ENCODE measurements at places on chromosomes 13 and 19.

DNA sequence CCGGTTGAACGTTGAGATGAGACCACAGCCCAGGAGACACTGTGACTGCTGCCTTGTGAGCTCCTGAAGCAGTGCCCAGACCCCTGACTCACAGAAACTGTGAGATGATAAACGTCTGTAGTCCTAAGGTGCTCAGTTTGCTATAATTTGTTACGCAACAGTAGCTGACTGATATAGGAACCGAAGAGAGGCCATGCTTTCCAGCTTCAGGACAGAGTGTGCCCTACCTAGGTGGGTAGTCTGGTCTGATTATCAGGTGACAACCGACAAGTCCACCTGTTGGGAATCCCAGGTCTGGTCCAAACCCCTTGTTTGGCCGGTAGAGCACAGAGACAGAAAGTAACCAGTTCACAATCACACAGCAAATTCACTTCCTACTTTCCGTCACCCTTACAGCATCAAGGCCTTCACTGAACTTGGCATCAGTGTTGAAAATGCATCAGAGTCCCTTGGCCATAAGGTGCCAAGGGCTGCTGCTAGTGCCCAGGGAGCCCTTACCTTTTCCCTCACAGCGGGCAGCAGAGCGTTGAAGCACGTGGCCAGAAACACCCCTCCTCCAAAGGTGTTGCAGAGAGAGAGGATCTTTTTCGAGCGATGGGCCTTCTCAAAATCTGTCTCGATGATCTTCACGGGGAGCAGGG is 3.1 kb downstream of the SLC39A3 start:
- no peak for DNase-seq

DNA sequence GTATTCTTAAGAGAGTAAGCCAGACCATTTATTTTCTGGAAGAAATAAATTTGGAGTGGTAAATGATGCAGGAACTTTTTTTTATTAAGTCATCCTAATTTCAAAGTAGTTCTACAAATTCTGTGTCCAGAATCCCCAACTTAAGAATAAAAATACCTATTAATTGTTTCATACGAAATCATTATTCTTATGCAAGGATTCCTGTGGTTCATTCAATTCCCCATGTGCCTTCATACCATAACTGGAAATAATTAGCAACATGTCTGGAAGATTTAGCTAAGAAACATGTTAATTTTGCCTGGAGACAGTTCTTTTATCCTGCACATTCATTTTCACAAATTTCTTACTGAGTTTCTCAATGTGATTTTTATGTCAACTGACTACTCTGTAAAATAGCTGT is 408.6 kb downstream of the PCDH9 start:
- no peak for DNase-seq

GRCh38 chr19:38875656-38876395 is 2.2 kb downstream of the RINL start:
- DNase-seq = no peak

DNA sequence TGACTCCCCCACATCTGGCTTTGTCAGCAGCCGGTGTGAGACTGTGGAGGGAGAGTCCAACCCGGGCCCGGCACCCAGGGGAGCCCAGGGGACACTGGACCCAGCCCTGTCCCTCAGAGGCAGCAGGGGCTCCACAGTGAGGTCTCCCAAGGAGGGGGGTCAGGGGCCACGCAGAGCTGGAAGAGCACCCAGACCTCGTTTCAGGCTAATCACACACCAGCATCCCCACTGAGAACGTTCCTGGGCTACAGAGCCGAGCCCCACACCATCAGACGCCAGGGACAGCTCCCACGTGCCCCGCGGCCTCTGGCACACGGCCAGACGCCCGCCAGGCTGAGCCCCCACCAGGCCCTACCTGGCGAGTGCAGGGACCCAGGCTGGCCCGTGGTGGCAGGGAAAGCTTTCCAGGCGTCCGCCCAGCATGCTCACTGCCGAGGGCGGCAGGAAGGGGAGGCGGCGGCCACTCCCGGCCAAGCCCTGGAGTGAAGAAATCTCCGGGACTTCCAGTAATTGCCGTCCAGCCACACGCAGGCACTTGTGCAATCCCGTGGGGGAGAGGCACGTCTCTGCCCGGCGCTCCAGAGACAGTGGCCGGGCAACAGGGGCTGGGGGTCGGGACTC is 19.2 kb downstream of the SBNO2 start:
- no peak for DNase-seq

DNA sequence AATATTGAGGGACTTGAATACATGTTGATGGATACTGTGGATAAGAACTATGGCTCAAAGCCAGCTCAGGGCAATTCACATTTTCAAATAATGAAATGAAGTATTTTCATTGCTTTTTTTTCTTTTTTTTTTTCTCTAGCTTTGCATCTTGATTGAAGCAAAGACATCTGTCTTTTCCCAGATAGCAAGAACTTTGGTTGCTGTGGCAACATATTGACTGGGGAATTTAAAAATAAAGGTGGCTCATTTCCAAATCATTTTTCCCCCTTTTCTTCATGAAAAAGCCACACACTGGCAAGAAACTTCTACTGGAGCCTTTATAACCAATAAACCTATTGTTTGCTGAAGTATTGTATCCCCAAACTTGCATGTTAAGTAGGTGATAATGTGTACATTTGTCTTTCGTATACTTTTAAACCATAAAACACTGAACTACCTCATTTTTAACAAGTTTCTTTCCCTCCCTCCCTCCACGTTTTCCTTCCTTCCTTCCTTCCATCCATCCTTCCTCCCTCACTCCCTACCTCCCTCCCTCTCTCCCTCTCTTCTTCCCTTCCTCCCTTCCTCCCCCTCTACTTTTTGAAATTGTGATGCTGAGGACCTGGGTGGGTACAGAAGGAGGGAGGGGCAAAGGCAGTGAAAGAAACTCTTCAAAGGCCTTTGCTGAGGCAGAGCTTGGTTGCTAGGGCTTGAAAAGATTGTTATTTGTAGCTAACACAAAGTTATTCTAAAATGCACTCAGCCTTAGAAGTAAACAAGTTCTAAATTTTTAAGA is 343.5 kb upstream of the SPRY2 start:
- DNase-seq = no peak

- no peak for DNase-seq
Observed at GRCh38 chr19:15519433-15519976, 11.2 kb downstream of the CYP4F22 start.

DNA sequence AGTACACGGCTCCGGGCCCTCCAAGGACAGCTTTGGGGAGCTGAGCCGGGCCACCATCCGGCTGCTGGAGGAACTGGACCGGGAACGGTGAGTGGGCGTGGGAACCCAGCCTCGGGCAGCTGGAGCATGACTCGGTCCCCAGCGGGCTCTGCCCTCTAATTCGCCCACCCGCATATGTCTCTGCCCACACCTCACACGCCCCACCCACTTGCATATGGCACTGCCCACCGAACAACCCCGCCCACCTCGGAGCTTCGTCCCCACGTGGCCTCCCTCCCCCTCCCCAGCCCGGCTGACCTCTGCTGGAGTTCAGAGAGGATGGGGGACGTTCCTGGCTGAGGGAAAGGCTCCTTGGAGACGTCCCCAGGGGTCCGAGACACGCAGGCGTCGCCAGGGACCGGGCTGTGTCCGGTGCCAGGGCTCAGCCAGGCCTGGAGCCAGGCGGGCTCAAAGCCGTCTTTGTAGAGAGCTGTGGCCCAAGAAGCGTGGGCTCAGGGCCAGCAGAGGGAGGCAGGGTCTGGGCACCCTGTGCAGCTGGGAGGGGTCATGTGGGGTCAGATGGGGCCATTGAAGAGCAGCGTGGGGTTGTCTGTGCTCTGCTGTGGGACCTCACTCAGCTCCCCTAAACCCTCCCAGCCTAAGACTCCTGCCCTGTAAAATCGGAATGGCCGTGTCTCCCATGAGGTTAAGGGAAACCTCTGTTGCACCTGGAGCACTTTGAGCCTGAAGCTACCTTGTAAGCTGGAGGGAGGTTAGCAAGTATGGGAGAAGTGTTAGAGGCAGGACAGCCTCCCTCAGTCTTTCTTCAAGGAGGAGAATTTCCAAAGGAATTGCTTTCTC is 3.8 kb downstream of the APC2 start:
- no peak for DNase-seq

- DNase-seq = no peak
Observed at GRCh38 chr19:57759096-57759495, 10.4 kb upstream of the ZNF586 start.

- no peak for DNase-seq
Observed at GRCh38 chr13:37492741-37493514, 105.6 kb downstream of the POSTN start.

DNA sequence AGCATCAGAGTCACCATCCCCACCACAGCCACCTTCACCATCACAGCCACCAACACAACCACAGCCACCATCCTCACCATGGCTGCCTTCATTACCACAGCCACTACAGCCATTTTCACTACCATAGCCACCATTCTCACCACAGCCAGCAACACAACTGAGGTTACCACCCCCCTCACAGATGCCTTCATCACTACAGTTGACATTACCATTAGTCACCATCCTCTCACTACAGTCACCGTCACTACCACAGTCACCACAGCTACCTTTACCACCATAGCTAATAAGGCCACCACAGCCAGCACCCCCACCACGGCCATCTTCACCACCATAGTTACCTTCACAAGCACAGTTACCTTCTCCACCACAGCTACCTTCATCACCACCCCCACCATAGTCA is 269.6 kb downstream of the DNAJC15 start:
- DNase-seq = no peak

- no peak for DNase-seq
Observed at GRCh38 chr19:45079911-45080370, 881 bp downstream of the GEMIN7 start.

DNA sequence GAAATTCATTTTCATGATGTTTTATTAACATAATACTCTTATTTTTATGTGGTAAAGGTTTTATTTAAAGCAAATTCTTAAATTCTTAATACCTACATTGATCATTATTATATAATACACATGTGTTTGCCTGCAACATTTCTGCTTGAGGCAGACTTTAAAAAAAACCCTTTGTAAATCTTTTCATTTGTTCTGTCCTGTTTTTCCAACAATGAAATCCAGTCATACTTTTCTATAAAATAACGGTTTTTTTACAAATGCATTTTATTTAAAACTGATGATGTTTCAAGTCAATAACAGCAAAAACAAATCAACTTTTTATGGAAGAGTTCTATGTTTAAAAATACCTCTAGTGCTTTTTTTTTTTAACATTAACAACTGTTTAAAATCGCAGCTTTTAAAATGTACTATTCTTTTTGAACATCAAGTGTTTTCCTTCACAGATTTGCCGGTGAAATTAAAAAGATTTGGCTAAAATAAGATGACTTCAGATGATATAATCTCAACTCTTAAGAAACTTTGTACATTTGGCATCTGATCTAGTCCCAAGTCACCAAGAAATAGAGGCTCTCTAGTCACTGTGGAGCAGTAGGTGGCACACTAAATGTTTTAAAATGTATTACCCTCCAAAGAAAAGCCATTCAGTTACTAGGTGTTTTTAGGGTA is 5.1 kb downstream of the POU4F1 start:
- DNase-seq = no peak

DNA sequence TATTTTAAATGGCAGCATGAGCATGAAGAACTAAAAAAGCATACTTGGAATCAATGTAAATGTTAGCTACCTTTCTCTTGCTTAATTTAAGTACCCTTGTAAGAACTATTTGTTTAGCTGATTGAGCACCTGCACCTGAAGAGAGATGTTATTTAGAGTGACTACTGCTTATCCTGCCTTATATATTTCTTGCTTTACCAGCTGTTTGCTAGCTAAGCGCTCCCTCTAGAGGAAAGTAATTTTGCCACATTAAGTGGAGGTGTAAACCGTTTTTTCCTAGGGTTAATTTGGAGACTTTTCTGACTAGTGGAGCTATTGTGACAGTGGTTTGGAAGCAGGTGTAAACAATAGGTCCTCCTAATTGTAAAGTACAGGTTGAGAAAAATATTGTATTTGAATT is 19.4 kb upstream of the PSG2 start:
- no peak for DNase-seq

DNA sequence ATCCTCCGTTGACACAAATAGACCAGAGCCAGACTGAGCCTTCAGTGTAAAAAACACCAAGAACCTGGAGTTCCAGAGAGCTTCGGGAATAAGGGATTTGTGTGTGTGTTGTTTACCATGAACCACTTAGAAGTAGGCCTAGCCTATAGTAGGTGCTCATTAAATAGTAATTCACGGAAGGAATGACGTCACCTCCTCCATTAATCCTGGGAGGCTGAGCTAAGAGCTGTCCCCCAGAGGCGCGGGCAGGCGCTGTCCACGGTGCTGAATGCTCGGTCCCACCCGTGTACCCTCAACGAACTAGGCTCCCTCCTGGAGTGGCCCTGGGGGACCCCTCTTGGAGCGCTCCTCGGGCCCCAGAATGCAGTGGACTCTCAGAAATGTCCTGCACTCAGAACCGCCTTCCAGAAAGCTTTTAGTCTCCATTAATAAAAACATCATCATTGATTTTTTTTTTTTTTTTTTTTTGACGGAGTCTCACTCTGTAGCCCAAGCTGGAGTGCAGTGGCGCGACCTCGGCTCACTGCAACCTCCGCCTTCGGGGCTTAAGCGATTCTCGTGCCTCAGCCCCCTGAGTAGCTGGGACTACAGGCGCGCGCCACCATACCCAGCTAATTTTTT is 6.5 kb downstream of the UNC13A start:
- DNase-seq = no peak

- no peak for DNase-seq
Observed at GRCh38 chr19:15265214-15265849, 33.1 kb upstream of the EPHX3 start.

- no peak for DNase-seq
Observed at GRCh38 chr13:78784014-78784750, 125.2 kb upstream of the OBI1 start.

GRCh38 chr19:45147835-45148676 is 12.7 kb downstream of the NKPD1 start:
- no peak for DNase-seq

- no peak for DNase-seq
Observed at GRCh38 chr13:102700088-102701031, 5.5 kb upstream of the METTL21C start.

DNA sequence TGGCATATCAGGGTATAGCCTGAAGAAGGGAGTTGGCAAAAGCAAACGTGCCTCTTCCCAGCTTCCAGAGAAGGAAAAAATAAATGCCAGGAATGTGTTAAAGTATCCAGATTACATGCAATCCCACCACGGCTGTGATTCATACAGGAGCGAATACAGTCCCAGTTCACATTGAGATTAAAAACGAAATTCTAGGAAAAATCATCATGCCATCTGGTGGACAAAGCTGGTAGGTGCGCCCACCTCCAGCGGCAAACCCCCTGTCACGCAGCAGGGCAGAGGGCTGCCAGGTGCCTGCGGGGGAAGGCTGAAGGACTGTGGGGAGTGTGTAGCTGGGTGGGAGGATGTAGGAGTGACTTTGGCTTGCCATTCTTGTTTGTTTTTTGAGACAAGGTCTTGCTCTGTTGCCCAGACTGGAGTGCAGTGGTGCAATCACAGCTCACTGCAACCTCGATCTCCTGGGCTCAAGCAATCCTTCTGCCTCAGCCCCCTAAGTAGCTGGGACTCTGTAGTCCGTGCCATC is 6.4 kb upstream of the DMWD start:
- no peak for DNase-seq

DNA sequence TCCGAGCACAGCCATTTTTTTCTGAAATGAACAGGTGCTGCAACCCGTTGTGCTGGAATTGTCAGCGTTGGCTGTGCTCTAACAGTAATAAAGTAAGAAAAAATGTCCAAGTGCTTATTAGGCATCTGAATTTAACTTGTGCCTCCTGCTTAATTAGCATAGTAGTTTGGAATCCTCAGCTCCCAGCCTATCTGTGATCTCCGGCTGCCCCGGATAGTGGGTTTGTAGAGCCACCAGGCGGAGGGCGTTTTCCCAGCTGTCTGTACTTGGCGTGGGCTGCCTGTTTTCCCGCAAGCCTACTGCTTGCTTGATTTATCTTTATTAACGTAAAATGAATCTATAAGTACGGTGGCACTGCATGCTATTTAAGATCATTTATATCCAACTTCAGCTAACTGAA is 137.9 kb downstream of the MTUS2 start:
- no peak for DNase-seq

GRCh38 chr13:109968876-109969577 is 182.6 kb upstream of the IRS2 start:
- no peak for DNase-seq
